ENCODE measurements at places on chromosomes 6 and 20.

GRCh38 chr6:28446818-28447511, 3.7 kb upstream of the ZSCAN23 start:
- DNase-seq = no peak

- DNase-seq = no peak
These were observed 47.8 kb upstream of the FRMD1 start for GRCh38 chr6:168126566-168127383.

DNA sequence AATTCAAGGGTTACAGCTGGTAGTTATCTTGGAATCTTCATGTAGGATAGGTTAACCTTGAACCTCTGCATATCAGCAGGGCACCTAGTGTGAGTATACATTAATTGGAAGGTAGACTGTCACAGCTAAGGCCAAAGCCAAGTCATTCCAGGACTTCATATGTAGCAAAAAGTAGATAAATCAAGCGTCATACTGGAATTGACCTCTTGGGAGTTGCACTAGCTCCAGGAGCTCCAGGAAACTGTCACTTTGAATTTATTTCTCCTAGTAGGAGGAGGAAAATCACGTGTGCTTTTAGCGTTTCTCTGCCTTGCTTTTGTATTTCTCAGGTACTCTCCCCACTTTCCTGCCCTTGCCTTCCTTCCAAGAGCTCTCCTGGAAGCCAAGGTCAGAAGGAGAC, 30.3 kb downstream of the RIPOR2 start:
- DNase-seq = no peak

DNA sequence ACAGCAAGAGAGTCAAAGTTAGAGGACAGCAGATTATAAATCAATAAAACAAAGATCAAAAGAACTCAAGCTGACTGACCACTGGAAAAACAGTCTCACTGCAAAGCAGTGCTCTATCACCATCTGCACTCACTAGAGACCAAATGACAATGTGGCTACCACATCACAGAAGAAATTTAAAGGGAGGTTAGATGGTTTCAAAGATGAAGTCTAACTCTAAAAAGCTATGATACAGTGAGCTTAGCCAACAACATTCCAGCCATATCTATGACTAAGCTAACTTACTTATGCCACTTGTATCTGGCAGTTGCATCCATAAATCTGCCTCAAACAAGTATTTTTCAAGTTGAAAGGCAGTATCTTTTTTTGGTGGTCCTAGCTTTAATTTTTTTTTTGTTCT, 68.6 kb downstream of the ARHGAP18 start:
- no peak for DNase-seq

GRCh38 chr6:156250593-156250992, 526.6 kb upstream of the ARID1B start:
- DNase-seq = no peak

GRCh38 chr6:137798846-137799245, 68.2 kb upstream of the TNFAIP3 start:
- no peak for DNase-seq

GRCh38 chr20:63419299-63419698, 53.2 kb downstream of the KCNQ2 start:
- DNase-seq = no peak

DNA sequence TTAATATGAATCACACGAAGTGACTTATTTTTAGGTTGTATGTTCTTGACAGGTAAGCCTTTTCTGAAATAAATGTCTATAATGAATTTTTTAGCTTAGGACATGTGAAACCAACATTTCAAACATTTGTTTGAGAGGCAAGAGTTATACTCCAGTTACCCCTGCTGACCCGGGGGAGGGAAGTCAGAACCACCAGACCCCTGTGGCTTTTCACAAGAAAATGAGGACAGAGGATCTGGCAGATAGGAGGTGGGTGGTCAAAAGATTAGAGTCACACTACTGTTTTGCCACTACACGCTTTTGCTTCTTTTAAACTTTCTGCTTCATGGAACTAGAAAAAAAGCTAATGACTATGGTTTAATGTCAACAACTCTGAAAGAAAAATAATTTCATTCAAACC, 27.5 kb upstream of the ADGRF4 start:
- DNase-seq = no peak

DNA sequence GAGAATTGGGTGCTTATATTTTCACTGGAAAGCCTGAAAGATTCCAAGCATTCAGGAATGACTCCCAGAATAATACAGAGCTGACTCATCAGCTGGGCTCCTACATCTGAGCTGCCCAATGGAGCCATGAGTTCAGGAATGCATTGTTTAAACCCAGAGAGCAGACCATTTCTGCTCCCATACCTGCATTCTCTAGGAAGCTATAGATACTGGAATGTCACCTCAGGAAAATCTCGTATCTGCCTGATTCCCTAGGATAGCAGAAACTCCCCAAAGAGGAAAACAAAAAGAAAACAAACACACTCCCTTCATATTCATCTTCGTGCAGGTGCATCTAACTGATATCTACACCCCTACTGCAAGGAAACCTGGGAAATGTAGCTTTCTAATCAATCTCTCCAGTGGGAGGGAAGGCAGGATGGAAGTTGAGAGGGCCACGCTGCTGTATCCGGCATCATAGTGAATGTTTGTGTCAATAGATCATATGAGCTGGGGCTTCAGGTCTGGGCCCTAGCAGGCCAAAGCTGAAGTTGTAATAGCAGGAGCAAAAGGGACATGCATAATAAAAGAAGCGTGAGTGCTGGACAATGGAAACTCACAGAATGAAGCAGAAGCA, 8.2 kb upstream of the SLC2A12 start:
- DNase-seq = no peak

- no peak for DNase-seq
These were observed 33.0 kb downstream of the FOXP4 start for GRCh38 chr6:41579088-41579610.

DNA sequence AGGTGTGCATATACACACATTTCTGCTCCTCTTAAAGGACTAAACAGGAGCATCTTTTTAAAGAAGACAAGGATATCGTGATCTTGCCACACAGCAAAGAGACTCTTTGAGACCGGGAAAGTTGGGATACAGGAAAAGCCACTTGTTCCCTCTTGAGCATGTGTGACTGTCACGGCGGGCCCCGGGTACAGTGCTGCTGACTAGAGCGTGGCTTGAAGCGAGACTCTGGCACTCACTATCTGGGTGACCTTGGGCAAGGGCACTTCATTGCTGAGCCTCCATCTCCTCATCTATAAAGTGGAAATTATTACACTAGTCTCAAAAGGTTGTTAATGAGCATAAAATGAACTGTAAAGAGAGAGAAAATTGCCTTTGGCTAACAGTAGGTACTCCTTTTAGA, 713.9 kb downstream of the PTPRT start:
- no peak for DNase-seq

DNA sequence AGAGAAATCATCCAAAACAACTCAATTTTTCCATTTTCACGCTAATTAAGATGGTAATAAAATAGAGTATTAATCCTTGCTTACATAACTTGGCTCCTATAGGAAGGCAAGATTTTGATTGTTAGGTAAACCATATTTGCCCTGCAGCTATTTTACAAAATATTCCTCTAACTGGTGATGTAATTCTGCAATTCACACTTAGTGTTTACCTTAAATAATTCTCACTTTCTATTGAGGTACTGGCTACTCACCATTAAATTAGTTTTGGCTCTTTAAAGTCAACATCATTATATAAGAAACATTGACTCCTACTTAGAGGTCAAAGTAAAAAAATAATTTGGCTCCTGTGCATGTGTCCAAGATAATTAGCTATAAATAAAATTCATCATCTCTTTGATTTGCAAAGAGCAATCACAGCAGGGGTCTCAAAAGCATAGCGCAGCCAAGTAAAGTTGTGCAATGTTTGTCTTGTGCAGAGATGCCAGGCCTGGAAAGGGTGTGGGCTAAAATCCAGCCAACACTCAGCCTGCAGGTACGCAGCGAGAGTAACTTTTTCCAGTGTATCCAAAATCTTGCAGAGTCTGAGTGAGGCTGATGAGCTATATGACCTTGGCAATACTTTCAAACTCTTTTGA, 501.2 kb downstream of the MMUT start:
- DNase-seq = no peak

GRCh38 chr20:49646528-49646927, 67.2 kb downstream of the B4GALT5 start:
- no peak for DNase-seq

DNA sequence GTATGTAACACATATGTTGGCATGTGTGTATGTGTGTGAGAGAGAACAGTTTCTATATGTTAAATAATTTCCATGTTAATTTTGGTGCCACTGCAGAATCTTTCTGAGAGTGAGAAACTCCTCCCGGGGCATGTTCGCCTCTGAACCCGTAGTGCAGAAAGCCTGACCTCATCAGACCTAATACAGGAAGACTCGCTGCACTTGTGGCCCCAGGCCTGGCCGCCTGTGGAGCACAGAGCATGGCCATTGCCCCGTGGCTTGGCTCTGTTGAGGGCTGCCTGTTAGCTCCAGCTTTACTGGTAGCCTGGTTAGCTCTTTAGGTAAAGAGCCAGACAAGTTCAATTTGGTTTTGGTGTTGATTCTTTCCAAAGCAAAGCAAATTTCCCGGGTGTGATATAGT, 25.5 kb downstream of the FARS2 start:
- no peak for DNase-seq

- no peak for DNase-seq
These were observed 304.6 kb upstream of the ZFP64 start for GRCh38 chr20:52496191-52496590.

DNA sequence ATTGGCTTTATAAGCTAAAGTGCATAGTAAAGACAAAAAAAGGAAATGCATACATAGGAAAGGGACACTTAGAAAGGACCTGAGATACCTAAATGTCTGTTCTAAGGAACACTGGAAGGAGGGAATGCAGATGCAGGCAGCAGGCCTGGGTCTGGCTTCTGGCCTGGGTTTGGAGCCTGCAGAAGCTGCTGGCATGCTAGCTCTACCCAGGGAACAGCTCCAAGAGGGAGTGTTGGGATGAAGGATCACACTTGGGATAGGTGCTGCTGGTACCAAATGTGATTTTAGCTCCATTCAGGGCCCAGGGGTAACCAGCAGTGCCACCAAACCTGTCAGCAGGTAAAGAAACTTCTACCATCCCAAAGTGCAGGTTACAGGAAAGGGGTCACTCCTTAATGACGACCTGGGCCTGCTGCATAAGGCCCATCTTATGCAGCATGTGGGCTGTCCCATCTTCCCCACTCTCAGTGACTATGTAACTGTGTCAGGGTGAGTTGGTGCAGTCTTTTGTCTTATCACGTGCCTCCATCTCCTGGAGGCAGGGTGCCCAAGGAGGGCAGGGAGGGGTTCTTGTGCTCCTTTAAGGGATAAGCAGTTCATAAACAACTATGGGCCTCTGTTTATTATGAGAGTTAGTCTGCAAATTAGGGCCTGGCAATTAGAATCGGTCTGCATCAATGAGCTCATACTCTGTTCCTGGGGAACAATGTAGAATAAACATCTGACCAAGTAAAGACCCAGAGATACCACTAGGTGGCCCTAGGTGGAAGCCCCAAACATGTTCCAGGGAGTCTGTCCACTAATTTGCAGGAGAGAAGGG, 26.9 kb downstream of the DDX27 start:
- no peak for DNase-seq

- no peak for DNase-seq
These were observed 212.6 kb upstream of the MOCS1 start for GRCh38 chr6:40146902-40147301.

- no peak for DNase-seq
These were observed 134.9 kb downstream of the MMUT start for GRCh38 chr6:49328051-49328744.

DNA sequence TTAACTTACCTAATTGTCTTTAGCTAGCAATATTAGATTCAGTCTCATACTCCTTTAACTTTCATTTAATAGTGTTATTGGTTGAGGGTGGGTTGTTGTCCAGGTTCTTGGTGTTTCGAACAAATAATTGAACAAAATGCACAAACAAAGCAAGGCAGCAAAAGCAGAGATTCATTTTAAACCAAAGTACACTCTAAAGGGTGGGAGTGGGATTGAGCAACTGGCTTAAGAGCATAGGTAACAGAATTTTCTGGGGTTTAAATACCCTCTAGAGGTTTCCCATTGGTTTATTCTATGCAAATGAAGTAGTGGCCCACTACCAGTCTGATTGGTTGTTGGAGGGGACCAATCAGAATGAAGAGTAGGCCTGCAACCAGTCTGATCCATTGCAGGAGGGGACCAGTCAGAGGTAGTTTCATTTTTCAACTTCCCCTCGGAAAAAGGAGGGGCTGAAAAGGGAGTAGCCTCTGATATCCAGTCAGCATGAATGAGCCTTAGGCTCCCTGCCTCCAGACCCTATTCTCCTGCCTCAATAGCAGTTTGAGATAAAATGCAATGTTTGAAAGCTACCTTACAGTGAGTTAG, 26.3 kb upstream of the RAB23 start:
- DNase-seq = no peak

DNA sequence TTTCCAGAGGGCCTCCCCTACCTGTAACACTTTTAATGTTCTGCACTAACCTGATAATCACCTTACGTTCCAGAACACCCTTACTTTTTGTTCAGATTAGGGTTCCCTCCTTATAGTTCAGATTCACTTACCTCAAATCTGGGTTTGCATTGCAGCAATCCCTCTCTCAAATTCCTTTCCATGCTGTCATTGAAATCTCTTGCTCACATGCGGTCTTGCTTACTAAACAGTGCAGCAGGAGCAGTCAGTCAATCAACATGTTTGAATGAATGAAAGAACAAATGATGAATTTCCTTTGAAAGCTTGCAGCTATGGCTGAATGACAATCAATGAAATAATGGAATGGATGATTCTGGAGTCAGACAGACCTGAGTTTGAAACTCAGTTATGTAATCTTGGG, 200.1 kb downstream of the HIVEP2 start:
- DNase-seq = no peak

- DNase-seq = no peak
These were observed 545.8 kb upstream of the CITED2 start for GRCh38 chr6:139920027-139920775.

- DNase-seq = no peak
These were observed 950.7 kb upstream of the FLRT3 start for GRCh38 chr20:15288106-15288505.

DNA sequence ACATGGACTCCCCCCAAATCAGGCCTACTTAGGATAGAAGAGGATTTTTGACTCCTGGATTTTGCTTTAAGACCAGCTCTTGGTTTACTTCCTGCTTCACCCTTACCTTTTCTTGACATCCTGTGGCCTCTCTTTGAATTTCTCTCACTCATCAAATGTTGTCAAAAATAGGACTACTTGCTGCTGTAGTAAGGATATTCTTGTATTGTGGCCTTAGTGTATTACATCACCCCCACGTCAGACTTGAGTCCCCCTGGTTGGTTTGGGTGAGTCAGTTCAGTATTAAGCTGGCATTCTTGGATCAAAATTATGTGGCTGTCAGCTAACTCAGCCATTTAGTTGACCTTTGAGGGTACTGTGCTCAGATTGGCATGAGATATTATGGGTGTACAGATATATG, 1.1 kb downstream of the TPX2 start:
- DNase-seq = no peak

- no peak for DNase-seq
These were observed 123.2 kb downstream of the BACH2 start for GRCh38 chr6:90173262-90173925.

- no peak for DNase-seq
These were observed 52.4 kb downstream of the RNF217 start for GRCh38 chr6:125014661-125014957.

GRCh38 chr6:108806171-108806570, 42.1 kb upstream of the ARMC2 start:
- no peak for DNase-seq

- DNase-seq = no peak
These were observed 258.4 kb upstream of the FAM83B start for GRCh38 chr6:54588176-54588575.
